Activated CD4-positive, CD25-positive, alpha-beta regulatory T cell treated with anti-CD3 and anti-CD28 coated beads, Interleukin-2, amount 50 U/mL, for 72 hours (primary cell): ENCODE measurements at places on chromosomes 5 and 9.

DNA sequence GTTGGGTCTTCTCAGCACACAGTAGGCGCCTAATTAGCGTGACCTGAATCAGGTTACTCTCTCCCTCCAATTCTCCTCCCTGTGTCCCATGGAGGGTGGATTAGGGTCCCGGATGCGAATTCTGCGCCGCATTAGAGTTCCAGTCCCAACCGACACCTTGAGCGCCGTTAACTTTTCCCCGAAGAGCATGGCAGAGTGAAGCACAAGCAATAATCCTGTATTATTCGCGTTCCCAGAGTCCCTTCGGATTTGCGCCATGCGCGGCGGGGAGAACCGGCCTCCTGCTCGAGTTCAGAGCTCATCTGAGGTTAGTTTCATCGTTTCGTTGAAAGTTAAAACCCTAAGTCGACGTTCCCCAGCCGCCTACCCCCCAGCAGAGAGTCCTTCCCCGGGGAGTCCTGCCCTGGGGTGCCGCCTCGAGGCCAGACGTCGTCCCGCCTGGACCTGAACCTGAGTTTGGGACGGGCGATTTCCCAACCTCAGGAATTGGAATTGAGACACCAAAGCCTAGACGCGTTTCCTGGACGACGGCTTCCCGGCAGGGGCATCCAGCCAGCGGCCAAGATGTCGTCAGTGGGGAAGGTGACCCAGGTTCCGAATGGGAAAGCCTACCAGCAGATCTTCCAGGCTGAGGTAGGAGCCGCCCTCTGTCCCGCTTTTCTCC lies at the start of gene CCDC180:
CCDC180 (plus strand) TSS at position 160 of the 664 bp plus-strand sequence; CDS start at position 565, 405 bp downstream.
- no peak for DNase-seq

- no peak for DNase-seq
These were observed 6.8 kb downstream of the CENPK start for GRCh38 chr5:65556181-65556580.

GRCh38 chr9:74755355-74755754 lies 132.4 kb downstream of the TRPM6 start:
- no peak for DNase-seq

GRCh38 chr5:14582797-14583137 lies 1.2 kb downstream of the OTULINL start:
- no peak for DNase-seq

DNA sequence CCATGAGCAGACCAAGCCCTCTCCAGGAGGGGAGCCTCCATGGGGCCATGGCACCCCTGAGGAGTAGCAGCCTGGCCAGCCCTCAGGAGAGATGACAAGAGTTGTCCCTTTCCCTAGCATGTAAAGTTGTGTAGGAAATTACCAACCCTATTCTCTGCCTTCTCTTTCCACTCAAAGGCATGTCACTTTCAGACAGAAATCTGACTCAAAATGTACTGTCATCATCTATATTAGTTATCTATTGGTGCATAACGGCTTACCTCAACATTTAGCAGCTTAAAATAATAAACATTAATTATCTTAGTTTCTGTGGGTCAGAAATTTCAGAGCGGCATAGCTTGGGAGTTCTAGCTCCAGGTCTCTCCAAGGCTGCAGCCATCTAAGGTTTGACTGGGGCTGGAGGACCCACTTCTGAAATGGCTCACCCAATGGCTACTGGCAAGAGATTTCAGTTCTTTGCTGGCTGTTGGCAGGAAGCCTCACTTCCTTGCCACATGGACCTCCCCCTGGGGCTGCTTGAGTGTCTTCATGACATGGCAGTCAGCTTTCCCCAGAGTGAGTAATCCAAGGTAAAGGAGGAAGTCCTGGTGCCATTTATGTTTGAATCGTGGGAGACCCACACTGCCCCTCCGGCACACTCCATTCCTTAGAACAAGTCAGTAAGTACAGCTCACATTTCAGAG lies 632.3 kb downstream of the CCDC171 start:
- DNase-seq = no peak

- DNase-seq = no peak
These were observed 137.7 kb downstream of the PRELID2 start for GRCh38 chr5:145697251-145697990.

- DNase-seq = no peak
These were observed 59.0 kb upstream of the C9orf72 start for GRCh38 chr9:27632254-27632653.

- DNase-seq = no peak
These were observed 979.5 kb downstream of the MAT2B start for GRCh38 chr5:164484948-164485347.

DNA sequence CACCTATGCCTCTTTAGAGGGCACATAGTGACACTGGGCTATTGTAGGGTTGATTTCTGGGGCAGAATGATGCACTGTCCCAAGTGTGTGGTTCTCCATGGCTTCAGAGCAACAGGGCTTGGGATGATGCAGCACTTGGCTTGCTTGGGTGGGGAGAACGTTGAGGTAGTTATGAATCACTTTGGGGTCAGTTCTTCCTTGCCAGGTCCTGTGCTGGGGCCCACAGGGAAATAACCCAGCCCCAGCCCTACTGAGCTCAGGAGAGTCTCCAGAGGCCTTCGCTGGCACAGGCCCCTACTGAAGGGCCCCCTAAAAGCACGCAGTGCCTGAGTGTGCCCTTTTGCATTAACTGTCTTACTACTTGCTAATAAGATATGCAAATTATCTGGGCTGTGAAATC lies 24.2 kb downstream of the JADE2 start:
- DNase-seq = no peak
